ENCODE measurements at places on chromosomes 1 and 21. TPM values are rescaled to one million over a fixed set of nuclear protein-coding genes. Genes with fewer than 3 reads are reported as not detected.

GRCh38 chr1:31932491-31933316 is 5.5 kb downstream of the PTP4A2 start:
- no peaks in the 10 kb centered on the region for H3K36me3 ChIP-seq
- peaks cover 78% of the 10 kb centered on the region for H3K4me1 ChIP-seq

DNA sequence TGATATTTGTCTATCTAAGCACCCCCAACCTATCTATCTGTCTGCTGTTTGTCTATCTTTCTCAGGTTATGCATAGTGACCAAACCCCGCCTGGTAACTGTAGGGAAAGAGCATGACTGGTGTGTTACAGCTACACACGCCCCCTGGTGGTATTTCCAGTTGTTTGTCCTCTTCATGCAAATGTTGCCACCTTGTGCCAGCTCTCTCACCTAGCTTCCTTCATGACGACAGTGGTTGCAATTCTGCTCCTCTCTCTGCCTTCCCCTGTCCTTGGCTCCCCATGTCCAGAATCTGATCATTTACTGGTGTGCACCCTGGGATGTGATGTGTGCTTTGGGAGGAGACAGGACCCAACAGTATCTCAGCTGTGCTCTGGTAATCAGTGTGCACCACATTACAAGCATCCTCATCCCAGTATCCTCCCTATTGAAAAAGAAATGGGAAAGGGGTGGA is 8.1 kb upstream of the INKA2 start:
- H3K4me1 ChIP-seq, result no peaks in the 10 kb centered on the region
- no peaks in the 10 kb centered on the region for H3K27me3 ChIP-seq
- H3K36me3 ChIP-seq, result no peaks in the 10 kb centered on the region
- no peak overlapping the region for H3K27ac ChIP-seq
- no peak overlapping the region for H3K4me3 ChIP-seq
- no peak for DNase-seq

GRCh38 chr1:244749230-244750016 is 86.0 kb upstream of the COX20 start:
- H3K27me3 ChIP-seq, result no peaks in the 10 kb centered on the region
- H3K36me3 ChIP-seq, result no peaks in the 10 kb centered on the region
- H3K4me3 ChIP-seq, result no peak overlapping the region
- no peak overlapping the region for H3K27ac ChIP-seq
- DNase-seq, result no peak

Gene GPR153
- total RNA-seq, result 5.6 TPM

Gene IL20
- 1.0 TPM for total RNA-seq

Gene SHISA4
- 5.8 TPM for total RNA-seq
